ENCODE measurements at places on chromosomes 11 and 22. TPM values are rescaled to one million over a fixed set of nuclear protein-coding genes. Genes with fewer than 3 reads are reported as not detected.

Gene CCDC87
- total RNA-seq, result 0.43 TPM

Gene OR6A2
- total RNA-seq, result not detected

Gene FXYD6
- 90.1 TPM for total RNA-seq

Gene BDNF
- total RNA-seq, result 0.20 TPM

Gene DUSP8
- total RNA-seq, result 0.71 TPM

Gene ASPHD2
- total RNA-seq, result 4.0 TPM

DNA sequence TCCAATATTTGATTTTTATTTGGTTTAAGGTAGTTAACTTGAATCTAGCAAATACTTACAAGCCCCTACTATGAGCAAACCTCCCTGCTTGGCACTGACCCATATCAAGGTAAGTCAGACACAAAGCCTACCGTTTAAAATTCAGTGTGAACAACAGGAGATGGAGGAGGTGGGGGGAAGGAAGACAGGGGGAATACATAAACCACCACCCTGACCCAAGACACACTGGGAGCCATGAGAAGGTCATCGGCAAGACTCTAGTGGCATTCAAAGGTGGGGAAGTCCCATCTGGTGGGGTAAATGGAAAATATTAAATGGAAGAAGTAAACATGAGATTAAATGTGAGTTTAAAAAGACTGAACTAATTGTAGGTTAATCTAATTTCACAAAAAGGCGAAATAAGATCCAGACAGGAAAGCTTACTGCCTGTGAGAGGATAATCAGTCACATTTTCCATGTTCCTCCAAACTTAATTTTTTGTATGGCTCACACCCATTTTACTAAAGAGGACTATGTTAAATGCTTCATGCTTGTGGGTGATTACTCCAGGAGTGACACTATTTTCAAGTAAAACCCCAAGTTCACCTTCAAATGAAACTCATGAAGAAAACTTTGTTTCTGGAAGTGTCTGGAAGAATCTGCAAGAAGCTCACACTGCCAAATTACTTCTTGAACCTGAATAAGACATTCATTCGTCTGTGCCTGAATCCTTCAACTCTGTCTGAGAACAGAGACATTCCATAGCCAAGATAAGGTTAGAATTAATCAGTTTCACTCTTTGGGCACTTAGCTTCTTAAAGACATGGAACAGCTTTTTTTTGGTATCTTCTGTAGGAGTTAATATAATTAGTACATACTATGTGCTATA, 51.7 kb downstream of the PITPNB start:
- DNase-seq, result no peak

GRCh38 chr11:69387409-69387885, 93.5 kb downstream of the MYEOV start:
- DNase-seq, result no peak

DNA sequence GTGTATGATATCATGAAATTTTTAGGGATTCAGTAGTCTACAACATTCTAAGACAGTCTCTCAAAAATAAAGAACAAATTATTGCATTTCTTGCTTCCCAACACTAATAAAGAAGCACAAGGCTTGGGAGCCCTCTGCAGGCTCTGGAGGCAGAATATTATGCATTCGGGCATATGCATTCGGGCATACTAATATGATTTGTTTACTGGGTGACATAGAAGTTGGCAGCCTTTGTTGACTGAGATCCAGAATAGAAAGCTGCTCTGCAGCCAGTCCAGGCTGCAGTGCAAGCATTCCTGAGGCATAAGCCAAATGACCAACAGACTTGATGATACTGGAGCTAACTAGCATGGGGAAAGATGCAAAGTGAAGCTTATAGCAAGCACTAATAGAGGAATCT, 945.5 kb downstream of the OPCML start:
- no peak for DNase-seq
